ENCODE measurements at places on chromosomes 1 and 21.

DNA sequence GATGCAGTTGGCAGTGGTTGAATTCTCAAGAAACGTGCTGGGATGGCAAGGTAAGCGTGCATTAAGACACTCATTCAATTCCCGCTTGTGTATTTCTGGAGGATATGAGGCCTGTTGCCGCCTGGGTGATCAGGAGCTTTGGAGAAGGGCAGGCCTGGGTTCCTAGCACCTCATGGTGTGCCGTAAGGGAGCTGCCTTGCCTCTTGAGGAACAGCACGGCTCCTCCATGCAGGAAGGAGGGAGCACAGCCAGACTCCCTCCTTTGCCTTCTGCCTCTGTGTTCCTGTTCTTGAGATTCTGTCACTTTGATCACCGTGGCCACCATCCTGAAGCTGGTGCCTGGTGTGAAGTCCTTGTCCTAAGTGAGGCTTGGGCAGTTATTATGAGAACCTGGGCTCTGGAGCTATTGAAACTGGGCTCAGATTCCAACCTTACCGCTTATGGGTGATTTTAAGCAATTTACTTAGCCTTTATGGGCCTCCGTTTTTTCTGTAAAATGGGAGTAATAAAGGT lies 18.3 kb downstream of the SLFNL1 start:
- no peak for DNase-seq

- no peak for DNase-seq
These were observed 155.0 kb upstream of the EDN2 start for GRCh38 chr1:41639332-41639936.

DNA sequence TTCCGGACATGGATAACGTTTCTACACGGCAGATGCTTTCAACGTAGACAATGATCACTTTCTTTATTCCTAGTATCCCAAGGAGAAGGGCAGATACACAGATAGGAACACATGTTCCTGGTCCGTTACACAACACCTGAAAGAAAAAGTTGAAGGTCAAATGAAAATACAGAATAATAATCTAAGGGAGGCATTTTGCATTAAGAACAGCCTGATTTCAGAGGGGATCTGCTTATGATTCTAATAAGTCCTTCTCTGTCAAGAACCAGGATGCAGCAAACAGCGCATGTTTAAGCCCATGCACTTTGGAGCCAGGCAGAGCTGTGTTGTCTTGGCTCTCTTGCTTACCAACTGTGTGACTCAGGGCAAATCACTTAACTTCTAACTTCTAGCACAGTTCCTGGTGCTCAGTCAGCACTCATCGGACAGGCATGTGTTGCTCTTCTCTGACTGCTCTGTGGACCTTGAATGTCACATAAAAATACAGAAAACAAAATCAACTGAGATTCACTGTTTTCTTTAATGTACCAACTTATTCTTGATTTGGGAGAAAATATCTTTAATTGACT lies 56.3 kb upstream of the CNN3 start:
- no peak for DNase-seq

GRCh38 chr1:51219022-51219421 lies 17.1 kb upstream of the RNF11 start:
- DNase-seq: no peak

- DNase-seq: no peak
These were observed 490.8 kb upstream of the ADGRL4 start for GRCh38 chr1:79497193-79497773.

DNA sequence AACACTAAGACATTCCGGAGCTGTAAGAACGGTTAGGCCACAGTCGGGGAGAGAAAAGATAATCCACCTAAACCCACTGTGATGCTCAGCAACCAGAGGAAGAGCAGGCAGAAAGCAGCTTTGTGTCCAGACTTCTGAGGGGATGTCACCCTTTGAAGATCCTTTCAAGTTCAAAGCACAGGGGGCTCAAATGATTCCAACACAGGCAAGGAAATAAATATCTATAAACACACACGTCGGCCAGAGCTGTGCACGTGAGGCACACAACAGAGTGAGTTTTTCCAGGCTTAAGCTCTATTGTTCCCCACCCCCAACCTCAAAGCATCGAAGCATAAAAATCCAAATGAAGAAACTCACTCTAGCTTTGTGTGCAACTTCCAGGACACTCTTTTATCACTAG lies 479.0 kb downstream of the DISC1 start:
- no peak for DNase-seq

- no peak for DNase-seq
These were observed 28.0 kb upstream of the DNASE2B start for GRCh38 chr1:84370266-84370665.

DNA sequence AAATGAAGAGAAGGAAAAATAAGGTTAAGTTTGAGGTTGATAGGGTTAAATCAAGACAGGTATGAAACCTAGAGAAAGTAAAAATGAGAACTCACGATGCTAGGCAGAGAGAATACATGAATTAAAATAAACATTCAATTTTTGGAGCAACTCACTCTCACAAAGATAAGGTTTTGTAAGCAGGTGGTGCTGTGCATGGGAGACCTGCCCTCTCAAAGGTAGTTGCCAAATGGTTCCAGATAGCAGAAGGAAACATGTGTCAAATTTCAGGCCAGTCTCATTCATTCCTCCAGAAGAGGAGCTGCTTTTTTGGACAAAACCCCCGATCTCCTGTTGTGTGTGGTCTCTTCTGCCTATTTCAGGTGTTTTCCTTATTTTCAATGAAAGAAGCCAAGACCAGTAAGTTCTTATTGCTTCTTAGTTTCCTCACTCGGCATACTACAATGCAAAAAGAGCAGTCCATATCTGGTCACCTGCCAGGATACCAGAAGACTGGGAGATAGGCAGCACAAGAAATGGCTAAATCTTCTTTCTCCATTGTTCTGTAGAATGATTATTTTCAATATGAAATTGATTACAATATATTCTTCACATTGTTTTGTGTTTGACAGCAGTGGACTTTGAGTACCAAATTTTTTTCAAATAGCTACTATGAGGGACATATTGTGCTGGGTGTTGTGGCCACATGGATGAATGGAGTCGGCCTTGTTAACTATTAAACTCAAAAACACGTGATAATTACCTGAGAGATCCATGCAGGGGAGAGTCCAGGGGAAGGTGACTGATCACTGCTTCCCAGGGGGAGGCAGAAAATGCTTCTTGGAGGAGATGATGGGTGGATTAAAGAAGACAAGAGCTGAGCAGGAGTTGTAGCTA lies 3.6 kb downstream of the CR1L start:
- DNase-seq: no peak

- DNase-seq: no peak
These were observed 69.3 kb downstream of the C1orf94 start for GRCh38 chr1:34245967-34246366.

- DNase-seq: no peak
These were observed 56.0 kb upstream of the POU3F1 start for GRCh38 chr1:38102636-38103035.

DNA sequence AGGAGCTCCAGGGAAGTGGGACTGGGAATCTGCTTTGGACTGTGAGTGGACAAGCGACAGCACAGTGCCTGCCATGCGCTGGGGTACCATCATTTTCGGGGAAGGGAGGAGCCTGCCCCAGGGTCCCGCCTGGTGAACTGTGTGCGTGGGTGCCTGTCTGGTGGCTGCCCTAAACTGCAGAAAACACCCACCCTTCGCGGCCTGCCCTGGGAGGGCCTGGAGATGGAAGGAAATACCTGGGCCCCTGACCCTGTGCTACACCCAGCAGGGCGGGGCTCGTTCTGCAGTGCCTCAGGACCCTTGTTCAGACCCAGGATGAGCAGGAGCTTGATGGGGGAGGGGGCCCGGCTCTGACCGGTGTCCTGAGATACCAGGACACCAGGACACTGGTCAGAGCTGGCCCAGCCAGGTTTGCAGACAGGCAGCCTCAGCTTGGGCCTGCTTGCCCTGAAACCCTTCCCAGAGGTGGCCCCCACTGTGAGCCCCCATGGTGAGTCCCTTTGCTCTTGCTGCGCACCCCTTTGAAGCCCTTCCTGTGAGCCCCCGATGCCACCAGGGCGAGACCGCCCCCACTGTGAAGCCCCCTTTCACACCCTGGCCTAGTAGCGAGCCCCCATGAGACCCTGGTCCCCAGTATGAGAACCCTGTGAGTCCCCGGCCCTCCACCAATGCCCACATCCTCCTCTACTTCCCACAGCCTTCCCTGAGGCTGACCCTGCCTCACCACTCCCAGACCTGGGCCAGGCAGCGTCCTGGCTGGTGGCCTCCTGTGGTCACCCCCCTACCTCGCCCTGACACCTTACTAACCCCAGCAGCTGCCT lies 2.6 kb downstream of the GJC2 start:
- DNase-seq: no peak

GRCh38 chr1:235919833-235920441 lies 53.2 kb upstream of the LYST start:
- no peak for DNase-seq

DNA sequence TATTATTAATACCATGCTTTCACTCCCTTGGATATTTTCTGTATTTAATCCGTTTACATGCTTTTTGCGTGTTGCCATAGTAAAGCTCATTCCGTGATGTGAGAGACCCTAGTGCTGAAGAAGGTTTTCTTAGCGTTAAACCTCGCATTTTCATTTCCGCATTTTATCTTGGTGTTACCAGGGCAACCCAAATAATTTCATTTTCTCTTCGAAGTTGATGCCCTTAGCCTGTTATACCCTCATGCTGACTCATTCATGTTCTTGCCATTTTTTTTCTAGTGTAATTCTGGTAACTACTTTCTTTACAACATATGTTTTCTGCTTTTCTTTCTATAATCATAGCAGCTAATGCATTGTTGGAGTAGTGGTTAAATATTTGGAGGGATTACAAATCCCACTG lies 37.2 kb downstream of the LRRC8C start:
- DNase-seq: no peak

DNA sequence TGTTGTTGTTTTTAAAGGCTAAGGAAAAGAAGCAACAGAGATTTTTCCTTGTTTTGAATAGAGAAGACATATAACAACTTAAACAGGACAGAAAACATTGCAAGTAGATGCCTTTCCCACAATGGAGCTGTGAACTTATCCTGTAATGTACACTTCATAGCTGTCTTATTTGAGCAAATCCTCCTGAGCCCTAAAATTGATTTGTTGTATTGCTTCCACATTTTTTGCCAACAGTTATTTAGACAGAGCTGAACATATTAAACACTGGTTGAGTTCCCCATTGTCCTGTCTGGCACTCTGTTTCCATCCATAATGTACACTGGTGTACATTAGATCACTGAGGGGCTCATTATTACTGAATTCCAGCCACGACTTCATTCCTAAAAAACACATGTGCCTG lies 32.2 kb downstream of the CACHD1 start:
- DNase-seq: no peak

GRCh38 chr1:109191377-109191776 lies 22.3 kb upstream of the SARS1 start:
- no peak for DNase-seq

DNA sequence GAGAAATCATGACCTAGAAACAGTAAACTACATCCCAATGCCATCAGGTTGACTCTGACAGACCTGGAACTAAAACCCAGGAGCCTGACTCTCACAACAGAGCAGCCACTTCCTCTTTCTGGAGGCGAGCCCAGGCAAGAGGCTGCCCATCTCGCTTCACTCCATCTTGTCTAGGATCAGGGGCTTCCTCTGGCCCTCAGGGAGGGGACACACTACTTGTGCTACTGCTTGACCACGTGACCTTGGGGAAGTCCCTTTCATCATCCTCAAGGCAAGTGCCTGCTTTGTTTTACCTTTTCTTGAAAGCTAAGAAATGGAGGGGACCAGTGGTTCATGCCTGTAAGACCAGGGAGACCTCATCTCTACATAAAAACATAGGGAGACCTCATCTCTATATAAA lies 2.6 kb upstream of the TENT5B start:
- DNase-seq: no peak

GRCh38 chr1:184162281-184162680 lies 110.8 kb downstream of the TSEN15 start:
- no peak for DNase-seq

DNA sequence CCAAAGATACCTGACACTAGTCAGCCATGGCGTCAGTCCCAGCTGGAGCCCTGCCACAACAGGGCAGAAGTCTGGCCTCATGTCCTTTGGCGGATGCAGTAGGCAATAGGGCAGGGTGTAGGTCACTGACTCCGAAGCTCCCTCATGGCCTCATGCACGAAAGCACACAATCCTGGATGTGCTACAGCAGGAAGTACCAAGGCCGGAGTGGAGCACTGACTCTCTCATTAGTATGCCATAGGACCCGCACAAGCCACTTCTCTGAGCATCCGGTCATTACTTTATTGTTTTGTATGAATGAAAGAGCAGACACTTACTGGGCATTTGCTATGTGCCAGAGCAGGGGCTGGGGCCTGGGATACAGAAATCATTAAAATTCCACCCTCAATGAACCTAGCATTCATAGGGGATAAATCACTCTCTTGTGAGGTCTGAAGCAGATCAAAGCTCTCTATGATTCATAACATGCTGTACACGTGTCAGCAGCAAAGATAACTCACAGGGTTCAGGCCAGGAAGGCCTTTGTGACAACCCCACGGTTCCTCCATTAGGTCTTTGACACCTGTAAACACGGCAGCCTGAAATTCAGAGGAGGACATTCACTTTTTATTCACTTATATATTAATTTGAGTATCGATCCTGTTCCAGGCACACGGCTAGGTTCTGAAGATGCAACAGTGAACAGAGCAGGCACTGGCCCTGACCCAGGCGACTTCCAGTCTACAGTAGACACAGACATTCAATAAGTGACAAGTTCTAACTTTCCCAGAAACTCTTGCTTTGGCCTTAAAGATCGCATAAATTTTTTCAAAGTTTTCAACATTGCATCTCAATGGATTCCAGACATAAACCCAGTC lies 357.9 kb upstream of the USP24 start:
- no peak for DNase-seq

- DNase-seq: no peak
These were observed 35.8 kb downstream of the RIPK4 start for GRCh38 chr21:41731081-41731480.

DNA sequence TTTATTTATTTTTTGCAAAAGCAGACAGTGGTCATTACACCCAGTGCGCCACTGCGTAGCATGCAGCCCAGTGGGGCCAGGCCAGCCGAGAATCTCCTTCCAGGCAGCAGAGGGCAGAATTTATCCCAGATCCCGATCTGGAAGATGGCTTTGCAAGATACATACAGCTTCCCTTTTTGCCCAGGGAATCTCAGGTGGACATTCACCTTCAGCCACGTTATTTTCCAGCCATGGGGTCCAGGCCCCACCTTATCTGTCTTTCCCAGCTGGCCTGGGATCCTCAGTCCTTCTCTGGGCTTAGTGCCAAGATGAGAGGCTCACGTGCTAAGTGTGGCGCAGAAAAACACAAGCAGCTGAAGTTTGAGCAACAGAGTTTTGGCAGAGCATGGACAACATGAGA lies 123.6 kb downstream of the AJAP1 start:
- no peak for DNase-seq

All from T-cell (primary cell).